ENCODE measurements at places on chromosomes 1 and 21. TPM values are rescaled to one million over a fixed set of nuclear protein-coding genes. Genes with fewer than 3 reads are reported as not detected.

The OXCT2 gene
- 2.1 TPM for total RNA-seq

The TGFB2 gene
- 0.37 TPM for total RNA-seq

The TMEM222 gene
- total RNA-seq, result 7.4 TPM

The ACKR1 gene
- 0.74 TPM for total RNA-seq

Data from neural progenitor cell (in vitro differentiated cells).